ENCODE measurements at places on chromosomes 4 and X. TPM values are rescaled to one million over a fixed set of nuclear protein-coding genes. Genes with fewer than 3 reads are reported as not detected.

Gene F8A2
- total RNA-seq = not detected

Gene CTAG1B
- total RNA-seq = not detected

Gene UGT2B10
- total RNA-seq = not detected

Gene NOX1
- 0.33 TPM for total RNA-seq

Gene XK
- total RNA-seq = 5.8 TPM

Gene ELK1
- total RNA-seq = 16.4 TPM

Gene SSX2B
- total RNA-seq = not detected

Gene P2RY4
- 0.82 TPM for total RNA-seq

Gene SYTL5
- total RNA-seq = 4.1 TPM

Gene UGT2B15
- not detected for total RNA-seq

Gene ELOVL6
- 23.7 TPM for total RNA-seq

Gene UCHL1
- total RNA-seq = 374 TPM

Gene NRK
- 40.8 TPM for total RNA-seq

Gene FHIP1A
- 32.1 TPM for total RNA-seq

Gene DIPK2B
- 13.6 TPM for total RNA-seq

Gene HTR2C
- total RNA-seq = 0.49 TPM

Gene KCNE5
- total RNA-seq = 3.9 TPM

Gene MFAP3L
- 16.7 TPM for total RNA-seq

Gene PPP1R2C
- not detected for total RNA-seq

Gene RTL3
- total RNA-seq = 0.16 TPM

Gene ARHGEF38
- total RNA-seq = 0.55 TPM

Gene ARHGAP36
- total RNA-seq = 2.4 TPM

Gene PNMA6A
- total RNA-seq = 11.5 TPM

Gene AMOT
- total RNA-seq = 30.5 TPM

Gene FGG
- not detected for total RNA-seq

Gene CYTL1
- total RNA-seq = 12.9 TPM

Gene CCKAR
- 1.3 TPM for total RNA-seq

Gene UCP1
- total RNA-seq = 0.33 TPM

Gene ARHGAP4
- total RNA-seq = 37.3 TPM

Gene RS1
- 39.0 TPM for total RNA-seq

Gene MAGEA11
- total RNA-seq = 0.77 TPM

Gene CPE
- total RNA-seq = 374 TPM

Gene PIR
- 4.3 TPM for total RNA-seq

Data from camera-type eye (tissue), 1 donor.